ENCODE measurements at places on chromosomes 6 and 20.

DNA sequence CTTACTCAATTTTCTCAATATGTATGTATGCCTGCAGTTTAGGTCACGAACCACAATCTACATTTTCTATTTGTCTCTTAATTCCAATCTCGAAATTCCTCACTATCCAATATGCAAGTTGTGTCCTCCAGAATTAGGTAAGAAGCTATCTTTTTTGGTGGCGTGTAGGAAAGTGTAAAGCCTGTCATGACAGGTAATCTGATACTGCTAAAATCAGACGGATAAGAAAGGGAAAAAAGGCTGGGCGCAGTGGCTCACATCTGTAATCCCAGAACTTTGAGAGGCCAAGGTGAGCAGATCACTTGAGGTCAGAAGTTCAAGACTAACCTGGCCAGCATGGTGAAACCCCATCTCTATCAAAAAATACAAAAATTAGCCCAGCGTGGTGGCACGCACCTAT, 185.3 kb downstream of the IBTK start:
- no peak for DNase-seq

- no peak for DNase-seq
Observed at GRCh38 chr20:22688485-22688884, 104.1 kb upstream of the FOXA2 start.

GRCh38 chr6:143967706-143968376, 40.2 kb downstream of the PLAGL1 start:
- no peak for DNase-seq

DNA sequence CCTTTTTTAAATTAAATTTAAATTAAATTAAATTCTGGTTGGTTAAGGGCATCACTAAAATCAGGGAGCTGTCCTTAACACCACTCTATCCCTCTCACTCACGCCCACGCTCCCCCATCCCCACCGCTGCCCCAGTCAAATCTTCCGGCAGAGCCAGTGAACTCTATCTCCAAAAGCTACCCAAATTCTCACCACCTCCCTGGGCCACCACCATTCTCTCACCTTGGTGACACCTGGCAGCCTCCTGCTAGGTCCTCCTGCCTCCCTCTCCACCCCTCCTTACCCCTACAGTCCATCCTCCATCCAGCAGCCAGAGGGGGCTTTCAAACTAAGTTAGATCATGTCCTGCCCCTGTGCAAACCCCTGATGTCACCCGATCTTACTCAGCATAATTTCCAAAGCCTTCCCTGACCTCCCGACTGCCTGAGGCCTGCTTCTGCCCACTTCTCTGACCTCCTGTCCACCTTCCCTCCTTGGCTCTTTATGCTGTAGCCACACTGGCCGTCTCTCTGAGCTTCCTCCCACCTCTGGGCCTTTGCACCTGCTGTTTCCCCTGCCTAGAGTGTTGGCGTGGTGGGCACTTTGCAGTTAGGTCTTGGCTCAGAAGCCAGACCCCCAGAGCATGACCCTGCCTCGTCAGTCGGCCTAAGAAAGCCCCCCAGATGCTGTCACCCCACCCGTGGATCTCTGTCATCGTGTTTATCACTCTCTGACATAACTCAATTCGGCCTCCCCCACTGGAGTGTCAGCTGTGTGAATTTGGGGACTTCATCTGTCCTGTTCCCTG, 24.7 kb downstream of the PTGIS start:
- DNase-seq, result no peak

- DNase-seq, result no peak
Observed at GRCh38 chr6:128438393-128438792, 82.0 kb downstream of the PTPRK start.

- no peak for DNase-seq
Observed at GRCh38 chr6:46058951-46059350, 43.3 kb upstream of the CLIC5 start.

DNA sequence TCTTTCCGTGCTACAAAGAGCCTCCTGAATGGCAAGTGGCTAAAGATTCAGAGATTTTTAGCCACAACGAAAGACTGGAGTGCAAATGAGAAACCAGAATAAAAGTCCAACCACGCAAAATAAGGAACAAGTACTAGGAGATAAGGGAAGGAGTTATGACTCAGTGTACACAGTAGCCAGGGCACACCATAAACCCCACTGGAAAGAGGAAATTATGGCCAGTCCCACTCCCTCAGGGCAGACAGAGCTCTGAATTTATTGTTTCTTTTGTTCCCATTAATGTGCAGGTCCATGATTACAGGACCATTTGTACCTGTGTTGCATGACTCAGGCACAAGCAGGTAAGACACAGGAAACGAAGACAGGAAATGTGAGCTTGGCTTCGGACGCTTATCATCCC, 150.3 kb upstream of the PREP start:
- DNase-seq, result no peak

DNA sequence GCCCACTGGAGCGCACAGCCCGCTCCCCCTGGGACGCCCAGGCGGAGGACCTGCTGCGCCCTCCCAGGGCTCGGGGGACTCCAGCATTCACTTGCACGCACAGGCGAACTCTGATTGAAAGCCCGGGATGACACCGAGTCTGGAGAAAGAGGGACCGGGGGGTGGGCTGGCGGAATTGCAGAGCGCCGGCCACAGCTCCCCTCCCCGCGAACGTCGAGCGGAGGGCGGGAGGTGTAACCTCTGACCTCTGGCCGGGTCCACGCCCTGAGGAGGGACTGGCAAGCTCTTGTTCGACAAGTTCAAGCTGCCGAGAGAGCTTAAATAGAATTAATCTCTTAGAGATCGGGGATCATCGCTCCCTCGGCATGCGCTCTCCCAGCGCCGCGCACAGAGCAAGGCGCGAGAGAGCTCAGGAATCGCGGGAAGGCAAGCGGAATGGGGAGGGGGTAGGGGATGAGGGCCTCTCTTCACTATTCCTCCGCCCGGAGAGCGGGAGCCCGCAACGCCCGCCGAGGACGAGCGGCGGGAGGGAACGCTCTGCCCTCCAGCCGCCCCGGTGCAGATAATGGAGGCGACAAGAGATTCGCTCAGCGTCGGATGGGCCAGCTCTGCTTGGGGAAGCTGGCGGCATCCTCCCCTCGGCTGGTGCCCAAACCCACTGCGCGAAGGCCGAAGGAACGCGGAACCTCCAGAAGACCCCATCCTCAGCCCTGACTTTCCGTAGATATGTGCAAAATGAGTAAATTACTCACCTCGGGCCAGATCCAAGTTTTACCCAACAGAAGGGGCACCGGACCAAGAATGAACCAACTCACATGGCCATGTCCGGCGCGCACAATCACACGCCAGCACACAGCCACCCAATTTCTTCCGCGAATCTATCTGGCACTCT, 761 bp upstream of the NR2E1 start:
- DNase-seq, result peak; percentile 27

GRCh38 chr6:11525468-11526155, 11.9 kb upstream of the TMEM170B start:
- no peak for DNase-seq

DNA sequence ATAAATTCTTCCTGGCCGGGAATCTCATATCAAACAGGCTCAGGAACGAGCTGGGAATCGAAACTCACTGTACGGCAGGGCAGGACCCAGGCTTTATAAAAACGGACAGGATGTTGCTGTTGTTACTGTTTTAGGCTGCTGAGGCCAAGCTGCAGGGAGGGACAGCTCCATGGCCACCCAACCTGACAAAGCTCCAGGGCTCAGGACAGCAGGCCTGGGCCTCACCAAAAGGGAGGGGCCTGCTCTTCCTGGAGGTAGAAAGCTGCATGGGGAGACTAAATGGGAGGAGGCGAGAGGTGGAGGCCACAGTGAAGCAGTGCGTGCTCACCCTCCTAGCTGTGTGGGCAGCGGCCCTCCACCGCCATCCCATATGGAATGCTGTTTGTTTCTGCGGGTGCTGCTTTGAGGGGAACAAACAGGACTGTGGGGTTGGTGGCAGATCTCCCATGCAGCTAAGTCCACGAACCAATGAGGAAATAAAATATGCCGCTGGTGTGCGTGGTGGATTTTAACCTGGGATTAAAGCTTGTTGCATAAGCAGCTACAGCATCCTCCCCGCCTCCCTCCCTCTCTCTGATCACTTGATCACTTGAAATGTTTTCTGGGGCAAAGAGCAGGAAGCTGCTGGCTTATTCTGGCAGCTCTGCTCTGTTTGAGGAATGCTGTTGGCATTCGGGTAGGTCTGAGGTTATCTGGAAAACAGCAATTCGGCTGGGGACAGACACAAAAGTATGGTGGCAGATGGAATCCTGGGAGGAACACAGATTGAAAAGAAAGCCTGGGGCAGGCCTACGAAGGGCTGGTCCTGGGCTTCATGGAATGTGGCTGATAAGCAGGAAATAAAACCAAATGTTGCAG, 2.4 kb upstream of the ZMYND8 start:
- peak; percentile 69 for DNase-seq

DNA sequence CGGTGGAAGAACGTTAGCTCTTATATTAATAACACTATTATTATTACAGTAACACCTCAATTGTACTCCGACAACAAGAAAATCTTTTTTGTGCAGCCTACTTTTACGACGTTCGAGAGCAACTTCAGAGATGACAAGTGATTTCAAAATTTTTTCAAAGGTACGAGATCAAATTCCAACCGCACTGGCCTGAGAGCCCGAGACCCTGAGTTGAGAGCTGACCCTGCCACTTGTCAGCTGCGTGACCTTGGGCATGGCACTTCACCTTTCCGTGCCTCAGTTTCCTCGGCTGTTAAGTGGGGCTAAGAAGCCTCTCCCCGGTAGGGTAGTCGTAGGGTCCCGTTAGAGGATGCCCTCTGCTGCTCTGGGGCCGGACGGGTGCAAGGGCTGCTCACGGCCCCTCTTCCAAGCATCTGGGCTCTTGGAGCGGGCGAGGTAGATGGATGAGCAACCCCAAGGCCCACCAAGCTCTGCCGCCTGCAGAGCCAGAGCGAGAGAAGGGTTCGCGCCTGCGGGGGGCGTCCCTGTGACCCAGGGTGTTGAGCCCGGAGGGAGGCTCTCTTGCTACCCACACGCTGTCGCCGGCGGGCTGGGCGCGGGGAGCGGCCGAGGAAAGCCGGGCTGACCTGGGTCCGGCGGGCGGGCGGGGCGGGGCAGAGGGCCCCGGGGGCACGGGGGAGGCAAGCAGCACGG, 510 bp downstream of the NDRG3 start:
- peak; percentile 38 for DNase-seq

- no peak for DNase-seq
Observed at GRCh38 chr6:42428326-42429041, 23.2 kb downstream of the TRERF1 start.

DNA sequence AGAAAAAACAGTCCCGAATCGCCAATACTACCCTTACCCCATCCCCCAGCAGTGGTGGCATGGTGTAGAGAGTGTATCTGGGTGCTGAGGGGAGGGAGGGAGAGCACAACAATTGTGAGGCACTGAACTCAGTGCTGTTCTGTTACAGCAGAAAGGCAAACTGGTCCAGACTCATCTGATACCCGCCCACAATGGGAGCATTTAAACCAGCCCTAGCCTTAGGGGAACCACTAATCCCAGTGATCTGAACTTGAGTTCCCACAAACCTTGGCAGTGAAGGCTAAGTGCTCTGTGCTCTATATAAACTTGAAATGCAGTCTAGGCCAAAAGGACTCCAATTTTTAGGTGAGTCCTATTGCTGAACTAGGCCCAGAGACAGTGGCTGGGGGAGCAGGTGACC, 666.4 kb upstream of the PTCHD4 start:
- DNase-seq, result no peak

- DNase-seq, result no peak
Observed at GRCh38 chr6:36699348-36699747, 1.7 kb downstream of the RAB44 start.

DNA sequence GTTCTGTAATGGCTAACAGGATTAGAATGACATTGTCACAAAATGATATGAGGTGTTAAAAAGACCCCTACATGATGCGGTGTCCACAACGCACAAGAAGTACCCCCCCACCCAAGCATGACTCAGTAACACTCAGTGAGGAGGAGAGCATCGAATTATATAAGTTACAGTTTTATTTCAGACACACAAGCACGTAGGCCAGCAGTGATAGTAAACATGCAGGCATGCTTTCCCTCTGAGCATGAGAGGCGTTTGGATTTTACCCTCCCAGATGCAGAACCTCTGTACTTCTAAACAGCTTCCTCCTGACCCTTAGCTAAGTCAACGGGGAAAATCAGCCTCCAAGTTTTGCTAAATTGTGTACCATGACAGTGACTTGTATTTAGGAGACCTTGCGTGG, 23.9 kb downstream of the GNAS start:
- no peak for DNase-seq

DNA sequence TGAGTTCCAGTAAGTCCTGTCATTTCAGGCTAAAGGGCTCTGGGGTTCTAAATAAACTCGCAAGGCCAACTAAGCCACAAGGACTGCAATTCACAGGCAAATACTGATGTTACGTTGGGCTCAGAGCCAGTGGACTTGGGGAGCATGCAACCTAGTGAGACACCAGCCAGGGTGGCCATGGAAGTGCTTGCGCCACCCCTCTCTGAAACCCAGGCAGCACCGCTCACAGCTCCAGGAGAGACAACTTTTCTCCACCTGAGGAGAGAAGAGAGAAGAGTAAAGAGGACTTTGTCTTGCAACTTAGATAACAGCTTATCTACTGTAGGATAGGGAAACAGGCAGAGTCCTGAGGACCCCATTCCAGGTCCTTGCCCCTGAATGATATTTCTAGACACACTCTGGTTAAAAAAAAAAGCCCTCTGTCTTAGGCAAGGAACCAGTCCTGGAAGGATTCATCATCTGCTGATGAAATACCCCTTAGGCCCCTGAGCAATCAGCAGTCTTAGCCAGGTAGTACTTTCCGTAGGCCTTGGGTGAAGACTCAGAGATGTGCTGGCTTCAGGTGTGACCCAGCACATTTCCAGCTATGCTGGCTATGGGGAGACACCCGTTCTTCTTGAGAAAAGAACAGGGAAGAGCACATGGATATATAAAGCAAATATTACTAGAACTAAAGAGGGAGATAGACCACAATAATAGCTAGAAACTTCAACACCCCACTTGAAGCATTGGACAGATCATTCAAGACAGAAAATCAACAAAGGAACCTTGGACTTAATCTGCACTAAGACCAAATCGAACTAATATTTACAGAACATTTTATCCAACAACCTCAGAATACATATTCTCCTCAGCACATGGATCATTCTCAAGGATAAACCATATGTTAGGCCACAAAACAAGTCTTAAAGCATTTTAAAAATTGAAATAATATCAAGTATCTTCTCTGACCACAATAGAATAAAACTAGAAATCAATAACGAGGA, 31.5 kb upstream of the TBC1D32 start:
- DNase-seq, result no peak

- no peak for DNase-seq
Observed at GRCh38 chr6:3911614-3912336, 62.6 kb downstream of the FAM50B start.

- DNase-seq, result no peak
Observed at GRCh38 chr20:51566594-51566993, 24.1 kb upstream of the NFATC2 start.

DNA sequence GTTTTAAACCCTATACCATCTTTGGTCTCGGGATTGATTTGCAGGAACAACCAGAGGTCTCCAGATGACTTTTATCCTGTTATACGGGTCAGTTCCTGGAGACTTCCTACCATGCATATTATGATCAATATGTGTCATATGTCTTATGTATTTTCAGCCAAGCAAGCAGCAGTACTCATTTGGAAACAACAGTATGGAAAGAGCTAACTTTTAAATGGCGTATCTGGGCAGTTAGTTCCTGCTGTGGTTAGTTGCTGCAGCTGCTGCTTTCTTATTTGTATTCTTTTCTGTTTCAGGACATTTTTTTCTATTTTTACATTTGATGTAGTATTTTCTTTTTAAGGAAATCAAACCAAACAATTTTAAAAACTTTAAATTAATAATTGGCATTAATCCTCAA, 207.5 kb downstream of the MANEA start:
- no peak for DNase-seq

GRCh38 chr6:136737871-136738691, 54.2 kb downstream of the MAP3K5 start:
- no peak for DNase-seq
